DMS 273 treated with DMSO at 0.1 percent for 48 hours (cell line): ENCODE measurements at places on chromosomes 1 and 21.
A peak's percentile ranks its signal among the peaks of the same experiment; 100 is the strongest.

- DNase-seq: no peak
Measured at GRCh38 chr1:157910270-157910669, 68.7 kb upstream of the CD5L start.

GRCh38 chr1:98669355-98670296 is 8.1 kb downstream of the SNX7 start:
- no peak for DNase-seq

GRCh38 chr1:221204055-221204833 is 325.0 kb downstream of the HLX start:
- no peak for DNase-seq

DNA sequence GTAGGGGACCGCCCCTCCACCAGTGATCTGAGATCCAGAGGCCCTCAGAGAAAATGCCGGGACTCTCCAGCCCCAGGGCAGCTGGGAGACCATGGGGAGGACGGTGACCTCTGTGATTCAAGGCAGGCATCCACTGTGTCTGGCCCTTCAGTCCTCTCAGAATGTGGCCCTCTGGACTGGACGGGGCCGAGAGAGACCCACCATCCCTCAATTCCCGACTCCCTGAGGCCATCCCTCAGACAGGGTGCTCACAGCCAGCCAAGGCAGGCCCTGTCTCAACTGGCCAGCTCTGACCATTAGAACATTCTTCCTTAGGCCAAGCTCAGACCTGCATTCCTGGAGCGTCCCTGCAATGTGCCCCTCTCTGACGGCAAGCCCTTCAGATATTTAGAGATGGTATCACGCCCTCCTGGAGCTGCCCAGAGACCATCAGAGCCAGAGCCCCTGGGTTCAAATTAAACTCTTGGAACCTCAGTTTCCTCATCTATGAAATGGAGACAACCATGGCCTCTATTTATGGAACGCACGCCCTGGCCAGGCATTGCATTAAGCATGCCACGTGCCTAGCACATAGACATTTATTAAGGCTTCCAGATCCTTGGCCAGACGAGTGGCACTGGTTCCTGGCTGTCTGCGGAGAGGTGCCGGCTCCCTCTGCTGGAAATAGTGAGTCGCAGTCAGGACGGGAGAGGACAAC is 9.6 kb upstream of the EPS8L3 start:
- peak; percentile 63 for DNase-seq

- DNase-seq: no peak
Measured at GRCh38 chr1:29474274-29475244, 238.2 kb downstream of the PTPRU start.

- DNase-seq: no peak
Measured at GRCh38 chr1:37482796-37483744, 8.7 kb downstream of the ZC3H12A start.

GRCh38 chr1:201217851-201218250 is 27.2 kb downstream of the IGFN1 start:
- no peak for DNase-seq

DNA sequence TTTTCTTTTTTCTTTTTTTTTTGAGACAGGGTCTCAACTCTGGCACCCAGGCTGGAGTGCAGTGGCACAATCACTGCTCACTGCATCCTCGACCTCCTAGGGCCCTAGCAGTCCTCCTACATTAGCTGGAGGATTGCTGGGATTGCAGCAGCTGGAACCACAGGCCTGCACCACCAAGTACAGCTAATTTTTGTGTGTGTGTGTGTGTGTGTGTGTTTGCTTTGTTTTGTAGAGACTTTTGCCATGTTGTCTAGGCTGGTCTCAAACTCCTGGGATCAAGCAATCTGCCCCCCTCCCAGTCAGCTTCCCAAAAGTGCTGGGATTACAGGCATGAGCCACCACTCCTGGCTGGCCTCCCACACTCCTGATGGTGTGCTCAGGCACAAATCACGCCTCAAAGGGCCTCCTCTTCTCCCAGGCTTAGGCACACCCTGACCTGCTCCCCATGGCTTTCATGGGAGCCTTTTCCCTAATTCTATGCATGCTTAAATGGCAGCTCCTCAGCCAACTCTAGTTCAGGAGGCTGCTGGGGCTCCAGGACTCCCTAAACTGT is 9.4 kb downstream of the FAM229A start:
- no peak for DNase-seq

DNA sequence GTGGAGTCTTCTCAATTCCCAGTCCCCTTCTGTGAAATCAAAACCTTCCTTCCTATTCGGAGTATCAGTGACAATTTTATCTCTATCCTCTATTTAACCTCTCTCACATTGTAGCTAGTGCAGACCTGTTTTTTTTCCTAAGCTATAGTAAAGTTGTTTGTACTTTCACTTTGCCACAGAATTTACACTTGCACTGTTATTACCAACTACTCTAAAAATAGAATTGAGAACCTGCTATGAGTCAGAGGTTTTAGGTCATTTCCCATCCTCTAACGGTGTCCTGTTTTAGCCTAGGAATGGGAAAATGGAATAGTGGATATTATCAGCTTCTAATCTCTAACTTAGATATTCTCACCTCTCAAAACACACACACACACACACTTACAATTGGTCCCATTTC is 862.7 kb downstream of the NCAM2 start:
- no peak for DNase-seq

DNA sequence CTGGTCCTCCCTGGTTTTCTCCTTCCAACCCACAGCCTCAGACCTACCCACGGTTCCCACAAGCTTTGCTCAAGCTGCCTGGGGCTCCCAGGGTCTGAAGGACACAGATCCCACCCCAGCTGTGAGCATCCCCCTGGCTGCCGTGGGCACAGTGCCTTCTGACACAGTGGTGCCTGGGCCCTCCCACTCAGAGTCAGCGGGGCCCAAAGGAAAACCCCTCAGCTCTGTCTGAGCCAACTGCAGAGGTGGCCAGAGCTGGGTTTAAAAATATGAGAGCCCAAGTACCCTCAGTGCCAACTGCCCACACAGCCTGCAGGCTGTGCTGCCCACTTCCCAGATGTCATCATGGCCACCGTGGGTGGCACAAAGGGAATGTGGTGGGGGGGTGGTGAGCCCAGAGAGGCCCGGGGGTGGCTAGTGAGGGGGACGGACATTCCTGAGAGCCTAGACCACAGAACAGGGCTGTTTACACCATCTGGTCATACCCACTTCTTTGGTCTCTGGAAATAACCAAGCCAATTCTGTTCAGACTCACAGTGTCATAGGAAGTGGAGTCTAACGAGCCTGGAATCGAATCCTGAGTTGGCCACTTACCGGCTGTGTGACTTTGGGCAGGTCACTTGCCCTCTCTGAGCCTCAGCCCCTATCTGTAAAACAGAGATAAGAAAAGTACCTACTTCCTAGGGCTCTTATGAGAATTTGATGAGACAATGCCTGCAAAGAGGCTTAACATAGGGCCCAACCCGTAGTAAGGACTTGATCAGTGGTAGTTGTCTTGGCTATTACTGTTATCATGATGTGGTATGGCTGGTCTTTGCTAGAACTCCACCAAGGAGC is 85.5 kb downstream of the CAMK2N1 start:
- no peak for DNase-seq

DNA sequence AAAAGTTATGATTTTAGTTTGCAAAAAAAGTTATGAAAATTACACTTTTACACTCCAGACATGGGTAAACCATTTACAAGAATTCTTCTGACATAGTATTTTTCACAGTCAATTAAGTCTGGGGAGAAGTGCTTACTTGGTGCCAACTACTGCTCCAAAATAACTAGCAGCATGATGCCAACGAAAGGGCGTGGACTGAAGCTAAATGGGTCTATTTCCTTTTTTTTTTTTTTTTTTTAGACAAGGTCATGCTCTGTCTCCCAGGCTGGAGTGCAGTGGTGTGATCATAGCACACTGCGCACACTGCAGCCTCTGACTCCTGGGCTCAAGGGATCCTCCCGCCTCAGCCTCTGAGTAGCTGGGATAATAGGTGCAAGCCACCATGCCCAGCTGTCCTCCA is 43.2 kb downstream of the FMO4 start:
- no peak for DNase-seq

DNA sequence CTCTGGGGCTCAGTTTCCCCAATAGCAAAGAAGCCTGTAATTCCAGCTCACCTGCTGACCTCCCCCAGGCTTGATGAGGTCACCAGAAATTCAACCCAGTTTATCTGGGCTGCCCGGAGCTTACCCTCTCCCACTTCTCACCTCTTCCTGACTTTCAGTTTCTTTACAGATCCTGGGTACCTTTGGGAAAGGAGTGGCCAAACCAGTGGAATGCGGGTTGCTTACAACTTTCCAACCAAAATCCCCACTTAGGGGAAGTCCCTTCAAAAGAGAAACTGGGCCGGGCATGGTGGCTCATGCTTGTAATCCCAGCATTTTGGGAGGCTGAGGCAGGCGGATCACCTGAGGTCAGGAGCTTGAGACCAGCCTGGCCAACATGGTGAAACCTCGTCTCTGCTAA is 5.9 kb upstream of the MARCKSL1 start:
- no peak for DNase-seq
